ENCODE measurements at places on chromosomes 12 and 14.
A peak's percentile ranks its signal among the peaks of the same experiment; 100 is the strongest.

- DNase-seq: no peak
Observed at GRCh38 chr14:26597589-26598080, at the start of gene NOVA1. Gene NOVA1, minus strand, starts transcription at chr14:26598033. Its CDS starts 597 bp downstream, at chr14:26597436.

DNA sequence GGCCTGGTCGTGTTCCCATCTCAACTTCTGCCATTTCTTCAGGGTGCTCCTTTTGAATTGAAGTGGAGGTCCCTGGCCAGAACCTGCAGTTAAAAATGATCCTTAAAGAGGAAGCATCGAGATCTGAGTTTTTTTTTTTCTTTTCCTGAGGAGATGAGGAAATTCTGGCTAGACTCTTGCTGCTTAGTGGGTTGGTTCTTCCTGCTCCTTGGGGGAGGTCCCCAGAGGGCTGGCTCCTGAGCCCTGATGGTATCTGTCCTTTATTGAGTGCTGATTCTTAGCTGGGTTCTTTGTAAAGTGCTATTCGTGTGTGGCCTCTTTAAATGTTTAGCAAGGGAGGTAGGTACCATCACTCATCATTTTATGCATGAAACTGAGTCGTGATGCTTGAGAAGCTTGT, 11.7 kb downstream of the PELI2 start:
- peak; percentile 61 for DNase-seq

GRCh38 chr12:43969882-43970281, 134.0 kb downstream of the TMEM117 start:
- DNase-seq: no peak

GRCh38 chr14:106605548-106606448, 1079.4 kb downstream of the TMEM121 start:
- DNase-seq: peak; percentile 59

GRCh38 chr14:68924186-68925158, 54.6 kb downstream of the ACTN1 start:
- no peak for DNase-seq

DNA sequence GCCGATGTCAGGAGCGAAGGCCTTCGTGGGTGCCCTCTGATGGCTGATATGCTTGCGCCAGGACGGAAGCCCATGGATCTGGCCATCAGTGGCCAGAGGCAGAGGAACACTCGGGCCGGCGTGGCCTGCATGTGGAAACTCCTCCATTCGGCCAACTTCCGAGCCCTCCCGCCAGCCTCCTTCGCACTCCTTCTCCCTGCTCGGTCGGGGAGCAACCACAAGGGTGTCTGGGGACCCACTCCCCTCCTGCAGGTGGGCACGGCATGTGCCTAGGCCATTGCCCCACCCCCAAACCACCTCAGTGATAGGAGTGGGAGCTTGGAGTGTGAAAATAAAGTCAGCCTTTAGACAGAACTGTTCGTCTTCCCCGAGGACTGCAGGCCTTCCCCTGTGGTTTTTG, 231.3 kb downstream of the BCL11B start:
- DNase-seq: no peak

- DNase-seq: no peak
Observed at GRCh38 chr12:12408265-12408690, 51.4 kb downstream of the BORCS5 start.

DNA sequence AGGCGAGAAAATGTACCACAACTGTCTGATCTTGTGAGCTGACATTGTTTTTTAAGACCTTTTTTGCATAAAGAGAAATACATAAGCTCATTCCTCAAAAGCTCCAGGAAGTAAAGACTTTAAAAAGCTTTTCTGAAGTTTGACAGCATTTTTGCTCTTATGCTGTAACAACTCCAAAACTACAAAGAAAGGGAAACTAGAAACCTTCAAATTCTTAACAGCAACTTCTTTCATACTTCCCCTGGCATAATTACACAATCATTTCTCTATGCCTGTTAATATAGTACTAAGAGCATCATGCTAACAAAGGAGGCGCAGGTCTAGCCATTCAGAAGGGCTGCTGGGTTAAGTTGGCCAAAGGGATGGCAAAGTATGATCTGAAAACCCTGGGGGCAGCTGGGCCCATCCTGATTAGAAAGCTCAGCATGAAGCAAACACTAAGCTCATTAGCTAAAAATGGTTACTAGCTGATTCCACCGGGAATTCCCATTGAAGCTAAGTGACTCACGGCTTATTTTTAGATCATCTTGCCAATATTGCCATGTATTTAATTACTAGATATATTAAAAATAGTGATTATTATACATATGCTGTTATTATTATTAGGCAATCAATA, 26.1 kb upstream of the ANP32D start:
- peak; percentile 41 for DNase-seq

GRCh38 chr14:93005838-93006237, 82.9 kb downstream of the CHGA start:
- DNase-seq: no peak

DNA sequence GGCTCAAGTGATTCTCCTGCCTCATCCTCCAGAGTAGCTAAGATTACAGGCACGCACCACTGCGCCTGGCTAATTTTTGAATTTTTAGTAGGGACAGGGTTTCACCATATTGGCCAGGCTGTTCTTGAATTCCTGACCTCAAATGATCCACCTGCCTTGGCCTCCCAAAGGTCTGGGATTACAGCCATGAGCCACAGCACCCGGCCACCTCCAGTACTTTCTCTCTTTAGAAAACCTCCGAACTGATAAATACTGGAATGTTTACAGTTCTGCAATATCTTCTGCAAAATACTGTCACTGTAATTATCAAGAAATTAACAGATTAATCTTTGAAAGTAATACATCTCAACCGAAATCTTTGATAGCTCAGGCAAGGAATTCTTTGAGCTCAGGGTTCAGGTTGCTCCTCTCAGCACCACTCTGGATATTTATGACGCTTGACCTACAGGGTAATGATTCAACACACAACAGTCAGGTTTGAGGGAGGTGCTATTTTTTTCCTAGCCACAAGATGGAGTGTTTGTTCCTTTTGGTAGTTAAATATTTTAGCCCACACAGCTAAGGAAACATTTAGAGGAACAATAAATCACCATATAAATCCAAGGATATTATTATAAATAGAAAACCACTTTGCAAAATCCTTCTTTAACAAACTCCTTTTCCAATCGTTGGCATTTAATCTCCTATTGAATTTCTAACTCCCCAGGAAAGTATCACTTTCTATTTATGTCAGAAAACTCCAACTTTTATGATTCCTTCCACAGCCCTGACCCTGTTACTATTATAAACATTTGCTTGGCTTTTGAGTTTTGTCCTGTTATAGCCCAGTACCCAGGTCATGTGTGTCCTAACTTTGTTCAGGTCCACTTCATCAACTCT, 48.6 kb upstream of the GTF2A1 start:
- peak; percentile 92 for DNase-seq

- DNase-seq: no peak
Observed at GRCh38 chr14:65915125-65915524, 502.6 kb downstream of the FUT8 start.

DNA sequence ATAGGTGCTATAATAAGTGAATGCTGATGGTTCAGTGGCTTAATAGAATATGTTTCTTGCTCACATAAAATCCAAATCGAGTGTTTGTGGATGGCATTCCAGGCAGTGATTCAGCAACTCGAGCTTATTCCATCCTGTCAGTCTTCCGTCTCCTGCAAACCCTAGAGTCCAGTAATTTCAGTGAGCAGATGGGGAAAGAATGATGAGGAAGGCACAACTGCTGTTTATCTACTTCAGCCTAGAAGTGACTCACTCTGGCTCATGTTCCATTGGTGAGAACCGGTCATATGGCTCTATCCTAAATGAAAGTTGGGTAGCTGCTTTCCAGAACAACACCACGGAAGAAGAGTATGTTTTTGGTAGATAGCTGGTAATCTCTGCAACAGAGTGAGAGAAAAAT, 421.8 kb upstream of the PDE3A start:
- DNase-seq: no peak

- no peak for DNase-seq
Observed at GRCh38 chr12:102465762-102466560, 14.4 kb downstream of the IGF1 start.

DNA sequence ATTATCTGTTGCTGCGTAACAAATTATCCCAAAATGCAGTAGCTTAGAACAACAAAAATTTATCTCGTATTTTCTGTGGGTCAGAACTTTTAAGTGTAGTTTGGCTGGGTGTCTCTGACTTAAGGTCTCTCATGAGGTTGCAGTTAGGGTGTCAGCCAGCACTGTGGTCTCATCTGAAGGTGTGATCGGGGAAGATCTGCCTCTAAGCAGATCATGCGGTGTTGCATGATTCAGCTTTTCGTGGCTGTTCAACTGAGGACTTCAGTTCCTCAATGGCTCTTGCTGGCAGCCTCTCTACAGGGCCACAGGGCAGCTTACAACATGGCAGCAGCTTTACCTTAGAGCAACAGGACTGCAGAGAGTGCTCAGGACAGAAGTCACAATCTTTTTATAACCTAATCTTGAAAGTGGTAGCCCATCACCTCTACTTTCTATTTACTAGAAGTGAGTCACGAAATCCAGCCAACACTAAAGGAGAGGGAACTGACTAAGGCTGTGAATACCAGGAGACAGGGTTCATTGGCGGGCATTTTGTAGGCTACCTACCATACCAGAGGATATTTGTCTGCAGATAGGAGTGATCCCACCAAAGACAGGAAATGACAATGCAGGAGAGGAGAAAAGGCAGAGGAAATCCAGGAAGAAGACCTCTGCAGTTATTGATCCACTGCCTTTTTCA, 1.8 kb upstream of the TMPRSS12 start:
- no peak for DNase-seq

DNA sequence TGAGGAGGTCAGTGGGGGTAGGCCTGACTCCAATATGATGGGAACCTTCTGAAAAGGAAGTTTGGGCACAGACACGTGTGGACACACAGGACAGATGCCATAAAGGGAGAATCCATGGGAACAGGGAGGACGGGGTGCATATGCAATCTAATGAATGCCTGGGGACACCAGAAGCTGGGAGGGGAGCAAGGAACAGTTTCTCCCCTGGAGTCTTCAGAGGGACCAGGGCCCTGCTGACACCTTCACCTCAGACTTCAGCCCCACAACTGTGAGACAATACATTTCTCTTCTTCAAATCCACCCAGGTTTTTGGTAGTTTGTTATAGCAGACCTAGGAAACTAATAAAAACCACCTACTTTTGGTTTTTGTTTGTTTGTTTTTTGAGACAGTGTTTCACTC, 35.2 kb upstream of the CLIP1 start:
- no peak for DNase-seq

GRCh38 chr14:101460986-101461750, 100.1 kb upstream of the DIO3 start:
- no peak for DNase-seq

DNA sequence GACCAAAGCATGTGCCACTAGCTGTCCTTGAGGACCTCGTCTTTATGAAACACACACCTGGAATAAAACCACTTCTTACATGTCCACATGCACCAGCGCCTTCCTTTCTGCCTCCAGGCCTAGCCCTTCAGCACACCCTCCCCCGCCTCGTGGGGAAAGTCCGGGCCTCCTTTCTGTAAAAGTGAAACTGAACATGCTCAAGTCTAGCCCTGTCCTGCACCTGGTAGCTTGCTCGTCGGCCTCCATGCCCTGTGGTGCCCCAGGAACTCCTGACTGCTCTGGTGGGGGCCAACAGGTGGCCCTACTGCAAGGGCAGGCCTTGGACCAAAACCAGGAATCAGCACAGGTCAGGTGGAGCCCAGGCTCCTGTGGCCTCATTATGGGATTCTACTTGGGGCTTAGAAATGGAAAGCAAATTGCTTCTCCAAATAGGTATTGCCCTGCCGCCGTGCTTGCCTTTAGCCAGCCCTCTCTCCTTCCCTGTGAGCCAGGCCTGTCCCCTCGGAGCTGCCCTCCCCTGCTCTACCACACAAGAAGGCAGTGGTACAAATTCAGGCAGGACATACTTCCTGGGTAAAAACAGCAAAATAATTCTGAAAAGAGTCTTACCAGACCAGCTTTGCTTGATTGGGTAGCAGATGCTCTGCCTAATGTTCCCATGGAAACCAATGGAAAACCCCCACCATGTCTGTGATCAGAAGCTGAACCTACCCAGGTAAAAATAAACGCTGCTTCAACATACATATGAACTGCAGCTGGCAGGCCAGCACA, 43.5 kb downstream of the ERH start:
- DNase-seq: no peak

DNA sequence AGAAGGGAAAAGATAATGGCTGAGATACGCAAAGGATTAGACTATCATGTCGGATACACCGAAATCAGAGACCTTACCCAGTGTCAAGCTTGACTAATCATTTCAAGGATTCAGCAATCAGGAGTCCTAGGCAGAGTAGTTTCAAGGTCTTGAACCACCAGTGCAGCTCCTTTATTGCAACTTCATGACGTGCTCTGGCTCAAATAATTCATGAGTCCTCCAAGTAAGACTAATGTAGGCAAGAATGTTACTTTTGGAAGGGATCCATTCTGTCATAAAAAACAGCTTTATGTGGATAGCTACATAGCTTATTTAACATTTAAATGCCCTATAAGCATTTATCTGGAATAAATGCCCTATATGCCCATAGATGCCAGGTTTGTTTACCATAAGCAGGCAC, 123.2 kb downstream of the LMO3 start:
- DNase-seq: no peak

- DNase-seq: peak; percentile 68
Observed at GRCh38 chr14:22850944-22851764, 14.8 kb downstream of the MMP14 start.

GRCh38 chr14:34177466-34177865, 226.6 kb upstream of the EGLN3 start:
- DNase-seq: no peak

- DNase-seq: no peak
Observed at GRCh38 chr12:104619305-104619704, 162.6 kb downstream of the CHST11 start.

DNA sequence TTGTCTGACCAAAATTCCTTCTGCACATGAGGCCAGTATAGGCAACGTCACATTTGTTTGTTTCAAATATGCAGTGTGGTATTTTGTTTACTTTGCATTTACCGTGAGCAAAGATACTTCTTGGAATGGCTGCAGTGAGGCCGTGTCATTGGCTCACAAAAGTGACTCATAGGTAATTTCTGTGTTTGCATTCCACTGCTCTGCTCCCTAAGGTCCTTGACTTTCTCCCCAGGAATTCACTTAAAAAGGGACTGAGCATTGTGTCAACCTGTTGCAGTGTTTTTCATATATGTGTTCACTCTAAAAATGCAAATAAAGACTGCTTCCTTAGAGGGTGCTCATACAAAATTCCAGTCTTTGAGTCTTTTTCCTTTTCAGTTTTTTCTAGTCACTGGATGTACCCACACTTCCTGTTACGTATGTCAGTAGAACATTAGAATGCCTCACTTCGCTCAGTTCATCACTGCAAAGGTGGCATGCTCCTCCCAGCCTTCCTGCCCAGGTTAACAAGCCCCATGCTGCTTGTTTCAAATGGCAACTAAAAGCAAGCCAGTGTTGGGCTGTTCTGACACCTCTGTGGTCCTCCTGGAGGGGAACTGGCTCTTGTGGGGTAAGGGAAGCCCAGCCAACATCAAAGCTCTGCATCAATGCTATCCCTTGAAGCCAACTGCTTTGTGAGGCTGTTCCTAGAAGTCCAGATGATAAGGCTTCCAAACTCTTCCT, 9.1 kb downstream of the C12orf76 start:
- DNase-seq: no peak

DNA sequence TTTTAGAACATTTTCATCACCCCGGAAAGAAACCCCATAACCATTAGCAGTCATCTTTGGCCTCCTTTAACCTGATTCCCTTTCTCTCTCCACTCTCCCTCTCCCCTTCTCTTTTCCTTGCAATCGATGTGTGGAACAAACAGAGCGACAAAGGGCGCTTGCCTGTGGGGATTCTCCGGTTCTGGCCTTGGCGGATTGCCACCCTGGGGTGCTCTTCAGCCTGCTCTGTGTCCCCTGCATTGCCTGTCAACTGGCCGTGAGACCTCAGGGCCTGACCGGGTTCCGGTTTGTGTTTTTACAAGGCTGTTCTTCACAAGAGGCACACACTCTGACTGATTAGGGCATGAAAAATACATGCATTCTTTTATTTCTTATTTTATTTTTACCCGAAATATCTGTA, 27.8 kb downstream of the LRTM2 start:
- no peak for DNase-seq
